T-helper 9 cell (primary cell): ENCODE measurements at places on chromosomes 1 and 21.

- DNase-seq, result no peak
Measured at GRCh38 chr1:192632641-192633532, 3.1 kb upstream of the RGS13 start.

- no peak for DNase-seq
Measured at GRCh38 chr1:180489976-180490375, 12.4 kb downstream of the ACBD6 start.

DNA sequence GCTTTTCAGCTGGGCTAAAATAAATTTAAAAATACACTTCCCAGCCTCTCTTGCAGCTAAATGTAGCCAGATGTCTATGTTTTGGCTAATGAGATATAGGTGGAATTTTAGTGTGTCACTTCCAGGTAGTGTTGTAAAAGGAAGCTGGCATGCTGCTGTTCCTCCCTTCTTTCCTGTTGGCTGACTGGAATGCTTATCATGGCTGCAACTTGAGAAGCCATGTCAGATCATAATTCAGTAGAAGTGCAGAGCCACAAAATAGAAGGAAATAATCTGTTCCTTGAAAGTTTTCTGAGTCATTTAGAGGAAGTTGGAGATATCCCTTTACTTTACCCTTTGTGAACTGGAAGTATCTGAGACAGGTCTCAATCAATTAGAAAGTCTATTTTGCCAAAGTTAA lies 10.9 kb upstream of the RBM15 start:
- no peak for DNase-seq

DNA sequence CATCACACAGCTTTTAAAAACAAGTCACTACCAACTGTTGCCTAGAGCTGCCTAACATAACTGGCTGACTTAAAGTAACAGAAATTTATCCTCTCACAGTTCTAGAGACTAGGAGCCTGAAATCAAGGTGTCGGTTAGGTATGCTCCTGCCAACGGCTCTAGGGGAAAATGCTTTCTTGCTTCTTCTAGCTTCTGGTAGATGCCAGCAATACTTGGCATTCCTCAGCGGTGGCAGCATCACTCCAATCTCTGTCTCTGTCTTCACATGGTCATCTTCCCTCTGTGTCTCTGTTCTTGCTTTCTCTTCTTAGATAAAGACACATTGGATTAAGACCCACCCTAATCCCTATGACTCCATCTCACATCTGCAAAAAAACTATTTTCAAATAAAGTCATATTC lies 51.5 kb downstream of the DMRTA2 start:
- no peak for DNase-seq

DNA sequence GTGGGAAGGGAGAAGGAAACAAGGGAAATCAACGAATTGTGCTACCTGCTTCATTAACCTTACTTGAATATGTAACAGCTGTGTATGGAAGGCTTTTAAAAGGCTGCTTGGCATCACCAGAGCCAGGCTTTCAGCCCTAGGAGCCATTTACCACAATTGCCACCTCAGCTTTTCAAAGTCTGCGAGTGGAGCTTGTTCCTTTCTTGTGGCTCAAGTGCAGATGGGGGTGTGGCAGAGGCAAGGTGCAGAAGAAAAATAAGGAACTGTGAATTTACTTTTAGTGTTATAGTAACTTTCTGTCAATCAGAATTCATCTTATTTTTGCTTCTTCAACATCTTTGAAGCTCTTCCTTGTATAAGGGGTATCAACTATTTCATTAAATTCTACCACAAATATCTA lies 17.6 kb downstream of the CLCA2 start:
- peak; percentile 2 for DNase-seq

DNA sequence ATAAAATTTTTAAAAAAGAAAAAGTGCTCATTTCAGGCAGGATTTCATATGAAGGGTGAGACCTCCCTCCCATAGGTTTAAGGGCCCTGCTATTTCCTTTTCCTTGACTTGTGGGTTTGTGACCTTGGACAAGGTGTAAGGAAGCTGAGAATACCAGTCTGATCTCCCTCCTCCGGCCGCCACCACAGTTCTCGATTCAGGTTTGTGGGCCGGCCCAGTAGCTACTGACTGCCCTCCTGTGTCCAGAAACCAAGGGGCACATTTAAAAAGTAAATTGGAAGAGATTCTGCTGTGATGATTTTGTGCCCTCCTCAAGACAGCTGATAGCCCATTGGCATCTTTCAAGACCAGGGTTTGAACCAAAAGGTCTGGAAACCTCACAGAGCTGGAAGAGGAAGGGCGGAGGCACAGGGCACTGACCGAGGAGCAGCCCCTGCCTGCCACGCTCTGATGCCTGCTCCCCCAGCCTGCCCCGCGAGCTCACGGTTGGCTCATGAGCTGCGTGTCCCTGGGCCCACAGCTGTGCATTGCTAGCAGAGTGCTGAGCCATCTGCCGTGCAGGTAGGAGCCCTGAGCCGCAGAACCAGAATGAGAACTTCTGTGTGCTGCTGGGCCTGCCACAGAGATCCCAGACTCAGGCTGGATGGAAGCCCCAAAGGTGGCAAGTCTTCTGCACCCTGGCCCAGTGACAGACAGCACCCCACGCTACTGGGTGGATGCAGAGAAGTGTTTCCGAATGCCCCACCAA lies 348.7 kb downstream of the NPHP4 start:
- no peak for DNase-seq

DNA sequence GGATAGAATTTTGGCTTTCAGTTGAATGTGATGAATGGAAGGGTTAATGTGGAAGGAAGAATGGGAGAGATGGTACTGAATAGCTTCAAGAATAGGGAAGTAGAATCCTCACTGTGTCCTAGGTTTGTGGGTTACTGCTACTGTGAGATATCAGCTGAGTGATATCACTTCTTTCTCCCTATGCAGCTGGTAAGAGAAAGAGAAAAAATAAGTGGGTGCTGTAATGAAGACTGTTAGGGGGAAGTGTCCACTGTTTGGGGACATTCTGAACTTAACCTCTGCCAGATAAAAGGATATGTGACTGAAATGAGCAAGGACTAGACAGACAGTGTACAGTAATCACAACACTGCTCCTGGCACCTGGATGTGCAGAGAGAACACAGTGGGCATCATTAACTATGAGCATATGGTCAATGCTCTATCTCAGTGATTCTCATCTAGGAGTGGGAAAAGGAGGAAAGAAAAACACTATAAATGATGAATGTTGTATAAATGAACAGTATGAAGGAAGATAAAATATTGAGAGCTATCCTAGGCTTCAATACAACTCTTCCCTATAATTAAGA lies 25.6 kb upstream of the MOB3C start:
- DNase-seq, result no peak

DNA sequence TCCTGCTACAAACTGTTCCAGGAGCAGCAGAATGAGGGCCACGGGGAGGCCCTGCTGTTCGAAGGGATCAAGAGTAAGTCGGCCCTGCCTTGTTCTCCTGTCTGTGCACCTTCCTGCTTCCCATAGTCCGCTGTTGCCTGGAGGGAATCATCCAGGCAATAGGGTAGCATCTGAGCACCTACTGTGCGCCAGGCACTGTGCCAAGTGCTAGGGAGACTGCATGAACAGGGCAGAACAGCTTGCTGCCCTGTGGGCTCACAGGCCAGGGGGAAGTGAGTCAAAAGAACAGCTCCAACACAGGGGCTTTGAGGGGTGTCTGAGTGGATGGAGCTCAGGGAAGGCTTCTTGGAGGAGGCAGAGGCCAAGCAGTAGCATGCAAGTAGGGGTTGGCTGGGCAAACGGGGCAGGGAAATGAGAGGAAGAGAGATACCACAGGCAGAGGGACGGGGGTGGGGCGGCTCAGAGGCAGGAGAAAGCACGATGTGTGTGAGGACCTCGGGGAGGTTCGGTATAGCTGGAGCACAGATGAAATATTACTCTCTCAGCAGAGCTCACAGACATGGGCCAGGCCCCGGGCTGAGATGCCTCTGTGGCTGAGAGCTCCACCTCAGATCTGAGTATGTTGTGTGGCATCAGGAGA lies 15.5 kb upstream of the PADI6 start:
- DNase-seq, result no peak

GRCh38 chr1:245822996-245823395 lies 668.2 kb downstream of the KIF26B start:
- DNase-seq, result no peak

DNA sequence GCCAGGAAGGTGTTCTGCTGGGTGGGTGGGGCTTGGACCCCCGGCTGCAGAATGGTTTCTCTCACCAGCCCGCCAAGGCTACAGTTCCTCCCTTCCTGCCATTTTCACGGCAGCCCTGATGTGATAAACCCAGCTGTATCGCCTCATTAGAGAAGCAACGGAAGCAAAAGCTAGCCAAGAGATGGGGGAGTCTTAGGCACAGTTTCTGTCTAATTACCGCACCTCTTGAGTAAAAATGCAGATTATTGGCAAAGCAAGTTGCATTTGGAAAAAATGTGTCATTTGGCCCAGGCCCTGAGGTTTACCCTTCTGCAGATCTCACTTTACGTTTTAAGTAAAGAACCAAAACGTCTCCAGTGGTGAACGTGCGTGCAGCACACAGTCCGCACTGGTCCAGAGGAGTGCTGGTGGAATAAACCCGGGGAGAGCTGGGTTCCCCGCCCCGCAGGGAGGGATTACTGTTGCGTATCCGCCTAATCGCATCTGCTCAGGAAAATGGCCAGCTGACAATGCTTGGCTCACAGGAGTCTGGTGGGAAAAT lies 109.9 kb downstream of the GALNT2 start:
- DNase-seq, result no peak

- DNase-seq, result no peak
Measured at GRCh38 chr1:192831706-192832355, 23.0 kb downstream of the RGS2 start.

- DNase-seq, result no peak
Measured at GRCh38 chr1:205537386-205538018, 33.0 kb downstream of the CDK18 start.

DNA sequence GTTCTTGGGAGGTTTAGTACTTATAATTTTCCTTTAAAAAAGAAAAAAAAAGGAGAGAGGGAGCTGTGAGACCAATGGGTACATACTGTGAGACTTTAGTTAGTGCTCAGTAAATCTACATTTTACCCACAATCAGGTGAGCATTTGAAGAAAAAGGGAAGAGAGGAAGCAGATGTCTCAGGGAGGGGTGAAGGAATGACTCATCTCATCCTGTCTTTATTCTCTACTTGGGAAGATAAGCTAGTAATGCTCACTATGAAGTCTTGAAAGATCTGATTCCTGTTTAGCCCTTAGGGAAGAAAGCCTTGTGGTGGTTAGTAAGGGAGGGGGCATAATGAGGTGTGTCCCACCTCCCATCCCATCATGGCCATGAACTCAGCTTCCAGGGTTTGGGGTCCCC lies 112.6 kb downstream of the PLD5 start:
- DNase-seq, result no peak

DNA sequence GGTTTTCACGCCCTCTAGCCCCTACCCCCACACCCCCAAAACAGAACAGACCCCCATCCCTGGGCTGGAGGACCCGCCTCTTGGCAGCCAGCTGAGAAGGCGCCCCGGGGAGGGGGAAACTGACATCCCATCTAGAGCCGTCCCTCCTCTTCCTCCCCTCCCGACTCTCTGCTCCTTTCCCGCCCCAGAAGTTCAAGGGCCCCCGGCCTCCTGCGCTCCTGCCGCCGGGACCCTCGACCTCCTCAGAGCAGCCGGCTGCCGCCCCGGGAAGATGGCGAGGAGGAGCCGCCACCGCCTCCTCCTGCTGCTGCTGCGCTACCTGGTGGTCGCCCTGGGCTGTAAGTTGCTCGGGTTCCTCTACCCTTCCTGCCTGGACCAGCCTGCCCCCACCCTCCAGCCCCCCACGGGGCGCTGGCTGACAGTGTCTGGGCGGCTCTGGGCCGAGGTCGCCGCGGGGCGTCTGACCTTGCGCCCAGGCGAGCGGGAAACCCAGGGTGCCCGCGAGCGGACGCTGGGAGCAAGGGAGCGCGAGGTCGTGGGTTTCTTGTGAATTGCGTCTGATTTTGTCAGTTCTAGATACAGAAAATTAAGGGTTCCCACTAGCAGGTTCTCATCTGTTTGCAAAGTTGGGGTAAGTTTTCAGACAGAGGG lies 618 bp downstream of the JAM2 start:
- DNase-seq, result peak; percentile 23

DNA sequence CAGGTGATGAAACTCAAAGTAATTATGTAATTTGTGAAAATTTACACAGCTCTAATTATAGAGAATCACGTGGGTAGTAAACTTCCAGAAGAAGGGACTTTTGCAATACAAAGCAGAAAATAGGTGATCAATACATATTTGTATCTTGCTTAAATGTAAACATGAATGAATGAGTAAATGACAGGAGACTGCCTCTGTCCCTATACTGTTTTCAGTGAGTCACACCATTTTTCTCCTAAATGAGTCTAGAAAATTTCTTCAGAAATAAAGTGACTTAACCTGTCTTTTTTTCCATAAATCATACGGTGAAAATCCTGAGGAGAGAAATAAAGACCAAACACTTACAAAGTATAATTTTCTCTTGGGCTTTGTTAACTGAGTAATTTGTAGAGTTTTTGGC lies 11.9 kb downstream of the RAP1A start:
- no peak for DNase-seq
